ENCODE measurements at places on chromosomes 13 and 19.

GRCh38 chr19:41019346-41019745 lies 28.3 kb downstream of the CYP2B6 start:
- DNase-seq: no peak

DNA sequence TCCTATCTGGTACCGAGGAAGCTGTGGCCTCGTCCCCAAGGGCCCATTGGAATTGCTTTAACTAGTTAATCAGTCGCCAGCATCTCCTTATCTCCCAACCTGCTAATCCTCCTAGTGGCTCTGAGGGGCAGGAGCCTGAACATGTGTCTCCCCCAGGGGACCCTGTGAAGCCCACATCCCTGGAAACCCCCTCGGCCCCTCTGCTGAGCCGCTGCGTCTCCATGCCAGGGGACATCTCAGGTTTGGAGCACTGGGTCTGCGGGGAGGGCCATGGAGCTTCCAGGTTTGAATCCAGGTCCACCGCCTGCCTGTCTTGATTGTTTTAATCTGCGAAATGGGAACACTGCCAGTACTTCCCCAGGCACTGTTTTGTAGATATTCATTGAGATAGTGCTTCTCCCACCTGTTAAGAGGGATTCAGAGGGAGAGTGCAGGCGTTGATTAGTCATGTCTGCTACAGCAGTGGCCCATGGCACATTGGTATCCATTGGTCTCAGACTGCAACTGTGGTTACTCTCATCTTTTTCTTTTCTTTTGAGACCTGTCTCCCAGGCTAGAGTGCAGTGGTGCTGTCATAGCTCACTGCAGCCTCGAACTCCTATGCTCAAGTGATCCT lies 6.4 kb downstream of the PNPLA6 start:
- DNase-seq: no peak

GRCh38 chr19:43984687-43985000 lies 656 bp downstream of the ZNF155 start:
- DNase-seq: no peak

GRCh38 chr13:107395927-107396662 lies 819.2 kb downstream of the LIG4 start:
- no peak for DNase-seq

- no peak for DNase-seq
Observed at GRCh38 chr13:51659276-51660127, 75.2 kb downstream of the WDFY2 start.

- no peak for DNase-seq
Observed at GRCh38 chr19:35911173-35911572, 3.1 kb upstream of the TYROBP start.

DNA sequence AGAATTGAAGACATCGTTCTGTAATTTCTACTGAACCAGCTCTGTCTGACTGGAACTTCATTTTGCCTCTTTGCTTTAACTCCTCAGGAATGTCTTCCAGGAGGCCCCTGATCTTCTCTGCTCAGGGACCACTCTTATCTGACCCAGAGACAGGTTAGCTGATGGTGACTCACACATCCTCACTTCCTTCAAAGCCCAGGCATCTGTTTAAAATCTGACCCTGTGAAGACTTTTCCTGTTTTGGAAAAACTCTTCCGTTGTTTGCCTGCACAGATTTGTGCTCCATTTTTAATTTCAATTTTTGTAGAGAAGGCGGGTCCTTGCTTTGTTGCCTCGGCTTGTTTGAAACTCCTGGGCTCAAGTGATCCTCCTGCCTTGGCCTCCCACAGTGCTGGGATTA lies 1.6 kb downstream of the ARL11 start:
- DNase-seq: no peak

DNA sequence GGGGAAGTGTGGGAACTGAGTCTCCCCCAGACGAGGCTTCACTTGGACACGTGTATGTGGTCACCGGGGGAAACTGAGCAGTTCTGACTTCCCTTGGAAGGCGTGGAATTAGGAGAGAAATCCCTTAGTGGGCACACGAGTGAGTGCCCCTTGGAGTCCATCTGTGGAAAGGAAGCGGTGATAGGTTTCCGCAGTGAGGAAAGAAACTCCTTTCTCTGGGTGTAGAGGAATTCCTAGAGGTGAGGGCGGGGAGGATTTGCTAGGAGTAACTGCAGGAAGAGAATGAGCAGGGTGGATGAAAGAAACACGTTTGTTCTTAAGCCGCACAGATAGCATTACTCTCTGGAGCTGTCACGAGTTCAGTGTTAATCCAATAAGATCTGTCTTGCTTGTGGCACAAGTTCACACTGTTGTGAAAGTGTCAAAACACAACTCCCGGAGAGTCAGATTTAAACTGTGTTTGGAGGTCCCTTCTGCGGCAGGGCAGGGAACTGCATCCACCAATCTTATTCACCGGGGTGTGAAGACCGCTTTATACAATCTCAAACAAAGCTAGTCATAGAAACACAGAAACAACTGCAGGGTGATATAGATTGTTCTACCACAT lies 1.2 kb downstream of the KL start:
- DNase-seq: no peak

- DNase-seq: no peak
Observed at GRCh38 chr19:17419154-17419620, 660 bp upstream of the MVB12A start.

DNA sequence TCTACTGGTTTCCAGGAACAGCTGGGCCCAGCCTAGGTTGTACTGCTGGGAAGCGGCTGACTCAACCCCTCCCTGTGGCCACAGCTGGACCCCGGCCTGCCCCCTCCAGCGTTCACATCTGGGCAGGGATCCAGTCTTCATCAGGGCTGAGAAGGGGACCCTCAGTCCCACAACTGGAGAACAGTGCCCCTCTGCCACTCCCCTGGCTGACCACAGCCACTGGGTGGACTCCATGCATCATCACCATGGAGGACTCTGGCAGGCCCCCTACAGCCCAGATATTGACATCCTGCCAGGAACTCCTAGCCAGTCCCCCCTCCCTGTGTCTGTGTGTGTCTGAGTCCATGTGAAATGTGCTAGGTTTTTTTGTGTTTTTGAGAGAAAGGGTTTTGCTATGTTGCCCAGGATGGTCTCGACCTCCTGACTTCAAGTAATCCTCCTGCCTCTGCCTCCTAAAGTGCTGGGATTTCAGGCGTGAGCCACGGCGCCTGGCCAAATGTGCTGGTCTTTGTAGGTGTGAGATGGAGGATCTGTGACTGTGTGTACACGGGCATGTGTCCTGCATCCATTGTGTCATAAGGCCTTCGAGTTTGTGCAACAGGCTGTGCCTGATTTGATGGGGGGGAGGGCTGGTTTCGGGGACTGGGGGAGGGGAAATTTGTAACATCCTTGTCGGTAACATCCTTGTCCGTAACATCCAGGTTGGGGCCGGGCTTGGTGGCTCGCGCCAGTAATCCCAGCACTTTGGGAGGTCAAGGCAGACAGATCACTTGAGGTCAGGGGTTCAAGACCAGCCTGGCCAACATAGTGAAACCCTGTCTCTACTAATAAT lies 4.0 kb upstream of the HOOK2 start:
- peak; percentile 82 for DNase-seq

DNA sequence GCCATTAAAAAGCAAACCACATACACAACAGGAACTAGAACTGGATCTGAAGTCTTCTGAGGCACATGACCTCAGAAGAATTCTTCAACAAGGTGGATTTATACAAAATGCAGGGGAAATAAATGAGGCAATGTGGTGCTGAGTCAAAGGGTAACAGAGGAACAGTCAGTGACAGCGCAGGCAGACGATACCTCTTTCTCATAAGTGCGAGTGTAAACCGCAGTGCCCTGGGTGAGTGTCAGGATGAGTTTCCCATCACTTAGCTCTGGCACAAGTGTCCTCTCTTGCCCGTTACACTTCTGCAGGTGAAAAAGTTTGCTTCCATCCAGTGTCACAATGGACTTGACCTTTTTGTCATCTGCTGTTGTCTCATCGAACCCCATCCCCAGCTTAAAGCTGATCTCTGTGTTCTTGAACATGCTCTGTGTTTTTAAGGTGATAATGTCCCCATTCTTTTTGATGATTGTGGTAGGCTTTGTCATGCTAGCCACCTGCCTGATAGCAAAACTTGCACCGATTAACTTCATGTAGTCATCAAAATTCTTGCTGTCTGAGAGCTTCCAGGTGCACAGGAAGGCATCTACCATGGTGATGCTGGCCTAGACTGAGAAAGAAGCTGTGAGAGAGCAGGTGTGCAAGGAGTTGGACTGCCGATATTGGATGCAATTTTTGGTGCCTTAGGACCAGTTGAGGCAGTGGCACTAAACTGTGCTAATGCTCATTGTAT lies 97.3 kb downstream of the AKAP11 start:
- DNase-seq: no peak

GRCh38 chr19:47512183-47512947 lies 2.5 kb downstream of the NAPA start:
- DNase-seq: no peak

DNA sequence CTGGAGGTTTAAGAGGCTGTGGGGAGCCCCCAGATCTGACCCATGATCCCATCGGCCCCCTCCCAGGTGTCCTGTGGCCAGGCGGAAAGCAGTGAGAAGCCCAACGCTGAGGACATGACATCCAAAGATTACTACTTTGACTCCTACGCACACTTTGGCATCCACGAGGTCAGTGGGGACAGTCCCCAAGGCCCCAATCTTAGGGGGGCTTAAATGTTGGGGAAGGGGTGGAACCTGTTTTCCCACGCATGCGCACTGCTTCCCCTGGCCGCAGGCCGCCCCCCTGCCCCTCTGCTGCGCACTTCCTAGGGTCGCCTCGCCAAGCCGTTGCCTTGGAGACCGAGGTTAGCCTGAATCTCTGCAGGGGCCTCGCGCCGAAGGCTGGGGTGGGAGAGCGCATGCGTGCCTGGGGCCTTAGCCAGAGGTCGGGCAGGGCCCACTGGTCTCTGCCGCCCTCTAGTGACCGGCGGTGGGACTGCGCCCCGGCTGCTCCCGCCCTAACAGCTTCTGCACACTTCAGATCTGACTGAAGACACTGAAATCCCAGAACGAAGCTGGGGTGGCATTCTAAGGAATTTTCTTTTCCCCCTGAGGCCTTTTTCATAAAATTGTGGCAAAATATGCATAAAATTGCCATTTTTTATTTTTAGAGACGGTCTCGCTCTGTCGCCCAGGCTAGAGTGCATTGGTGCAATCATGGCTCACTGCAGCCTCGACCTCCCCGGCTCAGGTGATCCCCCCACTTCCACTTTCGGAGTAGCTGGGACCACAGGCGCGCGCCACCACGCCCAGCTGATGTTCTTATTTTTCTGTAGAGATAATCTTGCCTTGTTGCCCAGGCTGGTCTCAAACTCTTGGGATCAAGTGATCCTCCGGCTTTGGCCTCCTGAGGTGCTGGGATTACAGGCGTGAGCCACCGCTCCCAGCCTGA lies 3.6 kb downstream of the PRMT1 start:
- DNase-seq: peak; percentile 42

- no peak for DNase-seq
Observed at GRCh38 chr19:33226550-33227241, 1.0 kb upstream of the SLC7A10 start.

DNA sequence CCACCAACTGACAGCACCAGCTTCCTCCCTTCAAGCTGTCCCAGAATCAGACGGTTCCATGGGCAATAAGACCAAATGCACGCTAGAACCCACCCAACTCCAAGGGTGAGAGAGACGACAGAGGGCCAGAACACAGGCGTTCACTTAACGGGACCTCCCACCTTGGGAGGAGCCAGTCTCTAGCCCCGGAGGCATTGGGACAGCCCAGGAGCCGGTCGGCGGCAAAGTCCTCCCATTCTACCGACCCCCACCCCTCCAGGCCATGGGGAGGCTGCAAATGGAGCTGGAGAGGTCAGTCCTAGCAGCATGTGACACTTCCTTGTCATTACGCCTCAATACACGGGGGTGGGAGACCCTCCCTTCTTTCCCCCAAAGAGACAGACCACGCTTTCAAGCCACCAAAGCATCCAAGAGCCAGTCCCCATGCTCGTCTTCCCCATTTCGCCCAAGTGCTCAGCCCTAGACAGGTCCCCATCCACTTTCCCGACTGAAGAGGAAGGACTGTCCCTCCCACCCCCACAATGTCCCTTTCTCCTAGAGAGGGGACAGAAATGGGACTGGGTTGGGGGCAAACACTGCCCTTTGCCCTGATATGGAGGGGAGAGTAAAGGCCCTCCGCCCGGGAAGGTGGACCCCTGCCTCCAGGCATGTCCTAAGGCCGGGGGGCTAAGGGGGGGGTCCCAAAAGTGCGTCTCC lies 964 bp downstream of the KHSRP start:
- peak; percentile 69 for DNase-seq

GRCh38 chr13:74153316-74153715 lies 19.1 kb upstream of the KLF12 start:
- no peak for DNase-seq

DNA sequence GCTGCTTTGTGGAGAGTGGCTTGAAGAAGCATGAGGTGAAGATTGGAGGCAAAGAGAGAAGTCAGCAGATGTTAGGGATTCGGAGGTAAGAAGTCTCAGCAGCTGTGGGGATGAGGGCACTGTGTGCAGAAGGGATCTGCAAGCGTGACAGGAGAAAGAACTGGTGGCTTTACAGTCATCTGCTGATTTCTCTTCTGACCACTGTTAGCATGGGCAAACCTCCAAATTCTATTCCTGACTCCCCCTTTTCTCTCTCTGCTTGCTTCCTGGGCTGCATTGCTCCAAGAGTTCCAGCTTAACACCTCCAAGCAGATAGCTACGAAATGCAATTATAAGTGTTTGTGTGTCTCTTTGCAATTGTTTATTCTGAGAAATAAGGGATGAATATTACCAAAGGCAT lies 159.6 kb downstream of the GGACT start:
- no peak for DNase-seq

GRCh38 chr13:74203576-74203975 lies 69.4 kb upstream of the KLF12 start:
- no peak for DNase-seq

DNA sequence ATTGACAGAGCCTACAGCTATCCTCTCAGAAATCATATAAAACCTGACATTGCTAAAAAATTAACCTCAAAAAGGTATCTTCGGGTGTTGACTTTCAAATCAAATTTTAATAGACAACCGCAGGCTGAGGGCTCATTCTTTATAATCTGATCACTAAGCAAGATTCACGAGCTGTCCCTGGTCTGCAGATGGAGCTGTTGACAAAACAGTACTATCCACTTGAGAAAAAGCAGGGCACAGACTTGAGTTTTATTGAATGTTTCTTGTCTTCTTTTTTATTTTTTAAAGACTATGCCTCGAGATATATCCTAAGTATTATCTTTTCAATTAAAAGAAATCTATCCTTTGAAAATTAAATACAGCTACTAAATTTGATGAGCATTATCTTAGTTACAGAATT lies 540.5 kb downstream of the PCDH9 start:
- DNase-seq: no peak

DNA sequence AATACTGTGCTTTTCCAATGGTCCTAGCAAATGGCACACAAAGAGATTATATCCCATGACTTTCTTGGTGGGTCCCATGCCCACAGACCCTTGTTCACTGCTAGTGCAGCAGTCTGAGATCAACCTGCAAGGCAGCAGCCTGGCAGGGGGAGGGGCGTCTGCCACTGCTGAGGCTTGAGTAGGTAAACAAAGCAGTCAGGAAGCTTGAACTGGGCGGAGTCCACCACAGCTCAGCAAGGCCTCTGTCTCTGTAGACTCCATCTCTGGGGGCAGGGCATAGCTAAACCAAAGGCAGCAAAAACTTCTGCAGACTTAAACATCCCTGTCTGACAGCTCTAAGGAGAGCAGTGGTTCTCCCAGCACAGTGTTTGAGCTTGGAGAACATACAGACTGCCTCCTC lies 82.9 kb downstream of the ZNF737 start:
- no peak for DNase-seq

Data from ascending aorta (tissue), 2 donors.